ENCODE measurements at places on chromosomes 4 and X. TPM values are rescaled to one million over a fixed set of nuclear protein-coding genes. Genes with fewer than 3 reads are reported as not detected.

DNA sequence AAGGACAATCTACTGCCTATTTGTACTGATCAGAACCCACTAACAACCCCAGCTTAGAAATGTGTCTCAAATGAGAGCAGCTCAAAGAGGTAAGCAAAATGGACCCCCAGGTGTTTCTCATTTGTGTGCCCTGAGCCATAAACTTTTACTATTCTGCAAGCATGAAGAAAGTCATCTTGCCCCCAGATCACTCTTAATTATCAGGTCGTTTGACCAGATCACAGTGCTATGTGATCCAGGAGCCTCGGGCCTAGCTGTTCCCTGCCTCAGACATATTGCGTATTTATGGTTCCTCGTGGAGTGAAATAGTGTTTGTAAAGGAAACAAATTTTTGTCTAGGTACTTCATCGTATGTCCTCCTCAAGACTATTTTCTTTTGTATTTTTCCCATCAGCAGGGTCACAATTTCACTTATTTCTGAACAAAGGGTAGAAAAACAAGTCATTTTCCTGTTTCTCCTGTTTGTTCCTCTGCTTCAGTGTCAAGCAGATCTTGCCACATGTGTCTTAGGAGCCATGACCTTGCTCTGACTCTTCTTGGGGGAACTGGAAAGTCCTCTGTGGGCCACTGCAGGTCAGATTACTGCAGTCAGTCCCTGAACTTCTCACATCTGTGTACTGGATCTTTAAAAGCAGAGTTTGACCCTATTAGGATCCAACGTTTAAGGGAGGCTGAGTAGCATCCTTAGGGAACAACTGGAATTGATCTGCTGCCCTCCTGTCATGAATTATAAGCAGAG lies 194.9 kb downstream of the PALLD start:
- DNase-seq: no peak

GRCh38 chrX:126376465-126376864 lies 176.1 kb downstream of the DCAF12L1 start:
- DNase-seq: no peak

- no peak for DNase-seq
Measured at GRCh38 chr4:53646795-53647194, 55.5 kb upstream of the LNX1 start.

The CYTL1 gene
- total RNA-seq: 4.4 TPM

GRCh38 chr4:41044165-41044564 lies 170.2 kb downstream of the APBB2 start:
- DNase-seq: no peak

- no peak for DNase-seq
Measured at GRCh38 chr4:87012265-87012953, 77.6 kb downstream of the AFF1 start.

Data from natural killer cell (primary cell).